COR-L47 (cell line): ENCODE measurements at places on chromosomes 6 and 20.

GRCh38 chr20:24638591-24639548 is 169.4 kb downstream of the SYNDIG1 start:
- DNase-seq: no peak

GRCh38 chr6:10970731-10971130 is 73.4 kb downstream of the ELOVL2 start:
- no peak for DNase-seq

GRCh38 chr20:25257130-25257529 is 9.2 kb downstream of the PYGB start:
- DNase-seq: no peak

- no peak for DNase-seq
These were observed 184.8 kb downstream of the HIVEP2 start for GRCh38 chr6:142760152-142760551.
